ENCODE measurements at places on chromosomes 6 and 20.

DNA sequence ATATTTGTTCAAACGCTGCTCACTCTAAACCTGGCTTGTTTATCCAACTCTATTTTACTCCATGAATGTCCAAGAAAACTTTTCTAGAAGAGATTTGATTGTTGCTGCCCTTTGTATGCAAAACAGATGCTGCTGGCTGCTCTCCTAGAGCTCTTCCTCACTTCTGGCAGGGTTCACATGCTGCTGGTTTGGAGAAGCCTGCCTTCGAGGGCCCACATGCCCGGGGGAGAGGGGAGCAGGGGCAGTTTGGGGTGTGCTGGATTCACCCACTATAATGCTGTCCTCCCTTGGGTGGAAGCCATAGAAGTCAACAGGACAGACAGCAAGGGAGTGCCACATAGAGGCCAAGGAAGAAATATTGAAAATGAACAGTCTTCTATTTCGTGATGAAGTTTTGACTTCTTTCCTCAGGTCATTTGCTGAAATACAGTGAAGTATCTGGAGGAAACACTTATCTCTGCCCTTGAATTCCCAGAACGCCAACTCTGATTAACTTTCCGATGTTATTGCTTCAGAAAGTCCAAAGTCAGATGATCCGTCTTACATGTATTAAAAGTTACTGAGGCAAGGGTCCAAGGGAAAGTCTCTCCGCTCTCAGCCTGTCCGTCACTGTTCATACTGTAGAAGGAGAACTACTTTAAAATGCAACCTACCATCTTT is 32.4 kb downstream of the LY86 start:
- DNase-seq: no peak

DNA sequence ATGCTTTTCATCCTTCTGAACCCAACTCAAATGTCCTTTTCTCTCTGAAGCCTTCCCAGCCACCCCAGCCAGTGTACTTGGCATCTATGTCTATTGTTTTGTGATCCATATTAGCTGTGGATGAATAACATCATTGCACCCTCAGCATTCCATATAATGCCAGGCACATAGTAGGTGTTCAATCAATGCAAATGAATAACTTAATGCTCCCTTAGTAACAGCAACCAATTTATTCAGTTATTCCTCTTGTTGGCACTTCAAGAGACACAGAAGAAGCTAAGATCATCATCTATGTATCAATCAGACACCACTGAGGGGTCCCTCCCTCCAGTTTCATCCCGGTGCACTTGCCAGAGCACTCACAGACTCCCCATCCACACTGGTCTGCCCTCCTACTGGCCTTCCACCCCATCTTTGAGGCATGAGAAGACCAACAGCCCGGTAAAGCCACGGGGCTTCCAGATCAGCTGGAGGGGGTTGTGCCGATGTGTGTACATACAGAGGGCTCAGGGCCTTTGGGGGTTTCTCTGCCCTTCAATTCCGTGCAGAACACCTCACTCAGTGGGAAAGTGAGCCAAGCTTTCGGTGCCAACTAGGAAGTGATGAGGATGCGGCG is 2.4 kb upstream of the TAF8 start:
- DNase-seq: no peak

- DNase-seq: peak; percentile 40
Measured at GRCh38 chr6:132007474-132008190, 56.5 kb upstream of the CCN2 start.

DNA sequence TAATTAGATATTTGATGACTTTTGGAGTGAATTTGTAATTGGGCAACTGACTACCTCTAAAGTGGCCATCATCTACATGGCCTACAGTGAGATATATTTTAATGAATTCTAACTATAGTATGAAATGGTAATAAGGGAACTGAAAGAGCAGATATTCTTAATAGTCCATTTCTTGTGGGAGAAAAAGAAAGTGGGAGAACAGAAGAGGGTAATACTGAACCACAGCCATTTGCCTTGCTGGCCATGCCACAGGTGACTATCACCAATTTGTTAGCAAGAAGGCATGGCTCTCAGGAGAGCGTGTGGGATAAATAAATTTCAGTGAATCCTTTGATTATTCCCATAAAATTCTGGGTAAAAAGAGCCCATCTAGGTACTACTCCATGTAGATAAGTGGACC is 1074.0 kb upstream of the MAP3K7 start:
- DNase-seq: no peak

GRCh38 chr6:98764373-98764911 is 69.9 kb upstream of the POU3F2 start:
- peak; percentile 3 for DNase-seq

DNA sequence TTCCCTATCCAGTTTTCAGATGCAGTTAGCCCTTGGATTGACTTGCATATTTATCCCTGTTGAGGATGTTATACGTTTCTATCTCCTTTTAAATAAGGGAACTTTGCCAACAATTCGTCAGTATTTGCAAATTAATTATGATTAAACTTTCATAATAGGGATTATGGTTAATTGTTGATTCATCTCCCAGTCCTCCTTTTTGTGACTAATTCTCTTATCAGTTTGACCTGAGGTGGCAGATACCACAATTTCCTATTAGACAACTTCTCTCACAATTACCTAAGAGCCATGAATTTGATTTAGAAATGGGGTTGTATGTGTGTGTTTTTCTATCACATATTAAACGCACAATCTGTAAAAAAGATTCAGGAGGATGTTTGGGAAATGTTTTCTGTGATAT is 172.9 kb downstream of the LAMA2 start:
- DNase-seq: no peak

GRCh38 chr6:39876111-39876510 is 58.2 kb downstream of the MOCS1 start:
- no peak for DNase-seq

- no peak for DNase-seq
Measured at GRCh38 chr20:18497603-18498002, 578 bp upstream of the RBBP9 start.

GRCh38 chr20:36919715-36920333 is 31.7 kb downstream of the SAMHD1 start:
- peak; percentile 53 for DNase-seq

DNA sequence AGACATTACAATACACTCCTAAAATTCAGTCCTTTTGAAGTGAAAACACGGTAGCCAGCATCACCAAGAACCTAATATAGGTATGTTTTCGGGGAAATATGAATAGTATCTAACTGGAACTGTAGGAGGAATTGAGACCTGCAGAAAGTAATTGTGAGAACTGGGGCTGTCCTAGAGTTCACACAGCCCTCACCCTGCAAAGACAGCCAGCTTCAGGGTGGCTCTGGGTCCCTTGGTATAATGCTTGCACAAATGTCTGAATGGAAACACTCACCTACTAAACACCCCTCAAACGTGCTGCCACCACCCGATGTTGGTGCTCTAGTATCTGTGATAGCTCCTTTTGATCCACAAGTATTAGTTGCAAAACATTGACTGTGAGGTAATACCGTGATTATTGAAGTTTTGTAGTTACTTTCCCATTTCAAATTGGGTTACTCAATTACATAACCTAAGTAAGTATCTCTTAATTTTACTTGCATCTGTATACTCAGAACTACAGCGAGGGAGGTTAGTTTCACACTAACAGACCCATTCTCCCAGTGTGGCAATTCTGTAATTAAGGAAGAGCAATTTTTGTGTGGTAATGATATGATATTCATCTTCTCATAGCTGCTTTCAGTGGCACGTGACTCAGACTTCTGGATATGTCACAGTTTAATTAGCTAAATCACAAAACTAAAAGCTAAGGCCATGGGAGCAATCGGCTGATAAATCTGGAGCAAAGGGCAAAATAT is 129.5 kb downstream of the INSM1 start:
- no peak for DNase-seq

DNA sequence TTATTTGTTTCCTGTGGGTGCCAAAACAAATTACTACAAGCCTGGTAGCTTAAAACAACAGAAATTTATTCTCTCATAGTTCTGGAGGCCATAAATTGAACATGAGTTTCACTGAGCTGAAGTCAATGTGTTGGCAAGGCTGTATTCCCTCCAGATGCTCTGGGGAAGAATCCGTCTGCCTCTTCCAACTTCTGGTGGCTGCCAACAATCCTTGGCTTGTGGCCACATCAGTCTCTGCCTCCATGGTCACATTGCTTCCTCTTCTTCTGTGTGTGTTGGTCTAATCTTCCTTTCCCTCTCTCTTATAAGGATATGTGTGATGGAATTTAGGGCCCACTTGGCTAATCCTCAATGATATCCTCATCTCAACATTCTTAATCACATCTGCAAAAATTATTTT is 92.8 kb upstream of the EPB41L1 start:
- DNase-seq: no peak

DNA sequence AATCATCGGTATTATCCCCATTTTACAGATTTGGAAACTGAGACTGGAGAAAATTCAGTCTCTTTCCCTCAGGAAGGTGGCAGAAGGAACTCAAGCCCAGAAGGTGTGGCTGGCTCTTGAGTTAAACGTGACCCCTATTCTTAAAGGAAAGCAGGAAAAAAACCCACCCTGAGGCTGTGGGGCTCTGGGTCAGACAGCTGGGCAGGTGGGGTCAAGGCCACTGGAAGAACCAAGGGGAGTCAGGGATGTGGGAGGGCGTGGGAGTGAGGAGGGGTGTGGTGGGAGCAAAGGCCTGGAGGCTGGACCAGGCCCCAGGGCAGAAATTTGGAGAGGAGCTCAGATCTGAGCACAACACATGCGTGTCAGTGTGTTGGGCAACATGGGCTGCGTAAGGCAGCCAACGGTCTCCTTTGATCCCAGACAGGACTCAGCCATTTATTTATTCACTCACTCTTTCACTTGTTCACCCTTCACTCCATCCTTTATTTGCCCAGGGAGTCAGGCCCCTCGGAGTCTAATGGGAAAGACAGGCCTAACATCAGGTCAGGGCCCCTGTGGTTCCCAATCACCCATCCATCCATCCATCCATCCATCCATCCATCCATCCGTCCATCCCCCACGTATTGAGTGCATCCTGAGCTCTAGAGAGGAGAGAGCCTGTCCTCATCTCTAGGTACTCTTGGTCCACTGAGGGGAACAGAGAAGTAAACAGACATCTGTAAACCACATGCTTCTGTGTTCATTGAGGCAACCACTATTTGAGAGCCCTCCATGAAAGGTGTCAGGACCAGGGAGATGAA is 165.0 kb downstream of the VEGFA start:
- DNase-seq: no peak

GRCh38 chr20:62230696-62231095 is 7.6 kb upstream of the OSBPL2 start:
- no peak for DNase-seq

DNA sequence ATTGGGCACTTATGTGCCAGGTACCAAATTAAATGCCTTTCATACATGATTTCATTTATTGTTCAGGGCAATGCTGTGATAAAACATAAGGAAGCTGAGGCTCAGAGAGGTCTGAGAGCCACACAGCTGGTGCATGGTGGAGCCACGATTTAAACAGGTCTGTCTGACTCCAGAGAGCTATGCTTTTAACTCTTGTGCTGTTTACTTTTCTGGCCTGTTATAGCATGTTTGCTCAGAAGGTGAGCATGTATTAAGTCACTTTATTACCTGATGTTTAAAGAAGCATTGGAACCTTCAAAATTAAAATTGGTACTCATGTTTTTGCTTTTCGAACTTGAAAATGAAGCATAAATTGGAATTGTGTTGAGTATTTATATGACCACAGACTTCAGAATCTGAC is 26.8 kb downstream of the MCM8 start:
- DNase-seq: no peak

DNA sequence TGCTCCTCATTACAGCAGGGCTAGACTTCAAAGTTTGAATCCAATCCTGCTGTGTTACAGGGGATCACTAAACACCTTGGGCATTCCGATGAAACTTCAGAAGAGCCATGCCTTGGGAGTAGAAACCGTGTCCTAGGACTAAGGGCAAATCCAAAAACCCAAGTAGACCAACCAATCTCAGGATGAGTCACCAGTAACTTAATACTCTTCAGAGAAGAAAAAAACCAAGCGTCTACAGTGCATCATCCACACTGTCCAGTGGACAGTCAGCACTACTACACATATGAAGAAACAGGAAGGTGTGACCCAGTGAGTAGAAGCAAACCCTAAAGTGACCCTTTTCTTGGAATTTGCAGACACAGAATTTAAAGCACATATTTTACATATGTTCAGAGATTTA is 39.5 kb upstream of the VAPB start:
- DNase-seq: peak; percentile 16

- no peak for DNase-seq
Measured at GRCh38 chr20:44961011-44961869, 1.0 kb upstream of the TOMM34 start.

DNA sequence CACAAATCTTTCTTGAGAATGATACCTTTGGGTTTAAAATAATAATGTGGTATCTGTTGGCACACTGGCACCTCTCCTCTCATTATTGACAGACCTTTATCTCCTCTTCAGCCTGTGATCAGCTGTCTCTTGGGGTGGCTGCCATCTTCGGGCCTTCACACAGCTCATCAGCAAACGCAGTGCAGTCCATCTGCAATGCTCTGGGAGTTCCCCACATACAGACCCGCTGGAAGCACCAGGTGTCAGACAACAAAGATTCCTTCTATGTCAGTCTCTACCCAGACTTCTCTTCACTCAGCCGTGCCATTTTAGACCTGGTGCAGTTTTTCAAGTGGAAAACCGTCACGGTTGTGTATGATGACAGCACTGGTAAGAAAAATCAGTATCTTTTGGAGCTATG is 232.8 kb downstream of the GRIK2 start:
- DNase-seq: no peak

DNA sequence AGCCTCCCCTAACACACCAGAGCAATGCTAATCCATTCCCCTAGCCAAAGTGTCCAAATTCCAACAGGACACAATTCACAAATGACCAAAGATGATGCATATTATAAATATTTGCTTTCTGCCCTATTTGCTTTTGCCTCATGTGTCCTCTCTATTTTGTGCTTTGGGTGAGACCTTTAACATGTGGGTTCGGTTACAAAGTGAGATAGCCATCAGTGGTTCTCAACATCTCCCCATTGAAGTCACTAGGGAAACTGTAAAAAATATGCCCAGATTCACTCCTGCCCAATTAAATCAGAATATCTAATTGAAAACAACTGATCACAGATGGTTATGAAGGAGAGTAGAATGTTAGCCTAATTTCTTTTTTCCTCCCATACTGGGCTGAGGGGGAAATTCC is 159.2 kb downstream of the MTFR2 start:
- DNase-seq: no peak

- no peak for DNase-seq
Measured at GRCh38 chr20:22807646-22808244, 223.4 kb upstream of the FOXA2 start.

Data from astrocyte of the cerebellum (primary cell).